ENCODE measurements at places on chromosomes 5 and 9. TPM values are rescaled to one million over a fixed set of nuclear protein-coding genes. Genes with fewer than 3 reads are reported as not detected.
A peak's percentile ranks its signal among the peaks of the same experiment; 100 is the strongest.

DNA sequence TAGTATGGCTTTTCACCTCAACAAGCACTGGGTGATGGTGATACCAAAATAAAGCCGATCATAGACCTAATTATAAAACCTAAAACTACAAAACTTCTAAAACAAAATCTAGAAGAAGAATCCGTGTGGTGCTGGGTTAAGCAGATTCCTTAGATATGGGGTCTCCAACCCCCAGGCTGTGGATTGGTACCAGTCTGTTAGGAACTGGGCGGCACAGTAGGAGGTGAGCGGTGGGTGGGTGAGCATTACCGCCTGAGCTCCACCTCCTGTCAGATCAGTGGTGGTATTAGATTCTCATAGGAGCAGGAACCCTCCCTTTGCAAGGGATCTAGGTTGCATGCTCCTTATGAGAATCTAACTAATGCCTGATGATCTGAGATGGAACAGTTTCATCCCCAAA, 33.2 kb downstream of the MRPS27 start:
- H3K4me3 ChIP-seq: no peak overlapping the region
- H3K27ac ChIP-seq: no peak overlapping the region
- no peaks in the 10 kb centered on the region for H3K4me1 ChIP-seq
- H3K36me3 ChIP-seq: no peaks in the 10 kb centered on the region

DNA sequence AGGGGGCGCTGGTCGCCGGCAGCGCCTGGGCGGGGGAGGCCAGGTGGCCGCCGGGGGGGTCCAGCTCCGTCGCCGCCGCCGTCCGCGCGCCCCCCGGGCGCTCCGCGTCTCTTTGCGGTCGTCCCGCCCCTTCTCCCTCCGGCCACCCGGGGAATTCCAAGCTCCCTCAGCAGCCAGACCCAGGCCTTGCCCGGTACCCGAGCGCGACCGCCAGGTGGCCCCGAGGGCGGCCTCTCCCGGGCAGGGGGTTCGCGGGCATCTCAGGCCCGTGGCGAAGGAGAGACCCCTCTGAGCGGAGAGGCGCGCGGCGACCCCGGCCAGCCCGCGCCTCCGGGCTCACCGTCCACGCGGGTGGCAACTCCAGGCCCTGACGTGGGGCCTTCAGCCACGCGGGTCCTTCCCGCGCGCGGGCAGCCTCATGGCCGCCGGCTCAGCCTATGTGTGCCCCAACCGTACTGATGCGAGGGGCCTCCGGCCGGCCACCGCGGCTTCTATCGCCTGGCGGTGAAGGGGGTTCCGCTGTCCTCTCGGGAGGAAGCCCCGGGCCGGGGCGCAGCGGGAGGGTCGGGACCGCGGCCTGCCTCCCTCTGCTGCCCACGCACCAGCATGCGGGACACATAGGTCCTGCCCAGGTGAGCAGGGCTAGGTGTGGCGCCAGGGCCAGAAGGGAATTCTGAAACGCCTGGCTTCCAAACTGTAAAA, 529 bp upstream of the NRARP start:
- peak overlapping the region; percentile 48 for H3K27ac ChIP-seq
- no peak overlapping the region for H3K4me3 ChIP-seq
- H3K4me1 ChIP-seq: peaks cover 7% of the 10 kb centered on the region
- DNase-seq: no peak
- H3K36me3 ChIP-seq: no peaks in the 10 kb centered on the region

RASGRF2 gene
- 30.9 TPM for total RNA-seq

- H3K27ac ChIP-seq: no peak overlapping the region
- no peaks in the 10 kb centered on the region for H3K27me3 ChIP-seq
- H3K4me3 ChIP-seq: no peak overlapping the region
- H3K36me3 ChIP-seq: peaks cover 8% of the 10 kb centered on the region
These were observed 3.3 kb downstream of the RNF20 start for GRCh38 chr9:101536938-101537337.

- H3K36me3 ChIP-seq: no peaks in the 10 kb centered on the region
- peaks cover 10% of the 10 kb centered on the region for H3K4me1 ChIP-seq
- DNase-seq: peak; percentile 52
These were observed 183.9 kb downstream of the C9orf50 start for GRCh38 chr9:129436751-129437625.

DNA sequence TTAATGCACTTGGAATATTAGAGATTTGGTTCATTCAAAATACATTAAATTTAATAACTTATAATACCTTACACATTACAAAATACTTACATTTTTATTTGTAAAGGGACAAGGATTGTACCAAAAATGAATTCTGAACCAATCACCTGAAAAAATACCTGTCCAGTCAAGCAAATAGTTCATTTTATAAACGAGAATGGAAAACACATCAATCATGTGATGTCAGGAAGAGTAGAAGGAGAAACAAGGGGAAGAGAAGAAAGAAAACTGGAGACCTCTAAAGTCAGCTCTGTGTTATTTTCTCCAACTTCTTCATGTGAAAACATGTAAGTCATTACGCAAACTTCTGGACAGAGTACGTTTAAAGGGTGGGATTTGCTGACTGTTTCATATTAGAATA, 989.0 kb upstream of the NUDT12 start:
- no peak for DNase-seq
- no peaks in the 10 kb centered on the region for H3K27me3 ChIP-seq
- no peaks in the 10 kb centered on the region for H3K36me3 ChIP-seq

ANKRD20A1 gene
- total RNA-seq: 0.81 TPM

GRCh38 chr9:126532489-126532888, 81.2 kb upstream of the LMX1B start:
- no peak for DNase-seq
- H3K4me1 ChIP-seq: no peaks in the 10 kb centered on the region
- no peak overlapping the region for H3K27ac ChIP-seq
- H3K4me3 ChIP-seq: no peak overlapping the region
- no peaks in the 10 kb centered on the region for H3K36me3 ChIP-seq

BRINP1 gene
- total RNA-seq: not detected

- no peaks in the 10 kb centered on the region for H3K36me3 ChIP-seq
- no peak overlapping the region for H3K27ac ChIP-seq
- no peaks in the 10 kb centered on the region for H3K27me3 ChIP-seq
These were observed 13.6 kb downstream of the AHRR start for GRCh38 chr5:334903-335739.

ANKDD1B gene
- 0.31 TPM for total RNA-seq

GRCh38 chr5:59034498-59035186, 451.8 kb downstream of the RAB3C start:
- H3K27ac ChIP-seq: peak overlapping the region; percentile 37
- peaks cover 16% of the 10 kb centered on the region for H3K4me1 ChIP-seq
- H3K27me3 ChIP-seq: no peaks in the 10 kb centered on the region
- DNase-seq: peak; percentile 35
- H3K4me3 ChIP-seq: no peak overlapping the region

GRCh38 chr9:72383978-72384709, 19.1 kb upstream of the ZFAND5 start:
- no peak for DNase-seq
- H3K4me1 ChIP-seq: no peaks in the 10 kb centered on the region
- no peaks in the 10 kb centered on the region for H3K27me3 ChIP-seq
- H3K4me3 ChIP-seq: no peak overlapping the region

Data from naive thymus-derived CD4-positive, alpha-beta T cell (primary cell).